ENCODE measurements at places on chromosomes 7 and 10.
A peak's percentile ranks its signal among the peaks of the same experiment; 100 is the strongest.

GRCh38 chr10:115710136-115710535 is 562.9 kb downstream of the GFRA1 start:
- DNase-seq: no peak

DNA sequence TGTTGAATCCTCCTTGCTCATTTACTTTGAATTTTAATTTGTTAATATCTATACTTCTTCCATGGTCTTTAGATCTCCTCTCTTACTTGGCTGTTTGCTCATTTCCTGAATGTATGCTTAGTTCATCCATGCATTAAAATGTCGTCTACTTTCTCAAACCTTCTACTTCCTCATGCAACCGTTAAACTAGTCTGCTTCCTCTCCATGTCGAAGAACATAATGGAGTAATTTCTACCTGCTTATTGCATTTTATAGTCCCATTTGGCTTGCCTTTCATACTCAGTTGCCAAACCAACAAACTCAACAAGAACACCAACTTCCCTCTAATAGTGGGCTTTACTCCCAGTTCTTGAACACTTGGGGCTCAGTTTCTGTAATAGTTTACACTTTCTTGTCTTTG is 43.8 kb upstream of the SEMA3D start:
- no peak for DNase-seq

DNA sequence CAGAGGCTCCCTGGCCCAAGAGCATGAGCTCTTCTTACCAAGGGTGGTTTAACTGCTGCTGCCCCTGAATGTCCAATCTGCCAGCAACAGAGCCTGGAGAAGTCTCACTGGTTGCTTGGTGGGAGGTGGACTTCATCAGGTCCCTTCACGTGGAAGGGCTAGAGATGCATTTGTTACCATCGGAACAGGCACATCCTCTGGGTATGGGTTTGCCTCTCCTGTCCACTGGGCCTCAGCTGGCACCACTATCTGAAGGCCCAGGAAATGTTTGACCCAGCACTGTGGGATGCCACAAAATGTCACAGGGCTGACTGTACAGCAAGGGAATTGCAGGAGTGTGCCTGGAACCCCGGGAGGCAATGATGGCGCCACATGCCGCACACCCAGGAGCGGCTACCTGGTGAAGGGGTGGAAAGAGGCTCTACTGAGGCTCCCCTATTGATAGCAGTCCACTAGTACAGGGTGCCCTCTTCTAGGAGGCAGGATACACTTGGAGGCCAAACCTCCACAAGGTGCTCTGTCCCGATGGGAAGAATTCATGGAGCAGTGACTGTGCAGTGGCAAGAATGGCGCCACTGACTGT is 603.1 kb upstream of the MGMT start:
- DNase-seq: no peak

GRCh38 chr10:35643151-35644049 is 1.3 kb upstream of the FZD8 start:
- DNase-seq: no peak

DNA sequence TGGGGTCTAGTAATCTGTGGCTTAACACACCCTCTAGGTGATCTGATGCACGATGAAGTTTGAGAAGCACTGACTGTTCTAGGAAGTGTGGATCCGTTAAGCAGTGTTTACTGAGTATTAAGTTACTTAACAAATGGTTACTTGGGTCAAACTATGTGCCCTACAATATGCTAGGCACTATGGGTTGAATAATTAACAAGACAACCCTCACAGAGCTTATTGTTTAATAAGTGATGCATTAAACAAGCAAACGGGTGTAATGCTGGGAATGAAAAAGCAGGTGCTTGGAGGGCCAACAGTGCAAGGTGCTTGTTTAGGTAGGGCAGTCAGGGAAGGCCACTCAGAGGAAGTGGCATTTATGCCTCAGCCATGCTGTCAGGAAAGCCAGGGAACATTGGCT is 378.0 kb upstream of the PODXL start:
- DNase-seq: no peak

- DNase-seq: no peak
These were observed 148.2 kb upstream of the WNT16 start for GRCh38 chr7:121180436-121181063.

- DNase-seq: no peak
These were observed 147.3 kb upstream of the PDE1C start for GRCh38 chr7:32217341-32218153.

DNA sequence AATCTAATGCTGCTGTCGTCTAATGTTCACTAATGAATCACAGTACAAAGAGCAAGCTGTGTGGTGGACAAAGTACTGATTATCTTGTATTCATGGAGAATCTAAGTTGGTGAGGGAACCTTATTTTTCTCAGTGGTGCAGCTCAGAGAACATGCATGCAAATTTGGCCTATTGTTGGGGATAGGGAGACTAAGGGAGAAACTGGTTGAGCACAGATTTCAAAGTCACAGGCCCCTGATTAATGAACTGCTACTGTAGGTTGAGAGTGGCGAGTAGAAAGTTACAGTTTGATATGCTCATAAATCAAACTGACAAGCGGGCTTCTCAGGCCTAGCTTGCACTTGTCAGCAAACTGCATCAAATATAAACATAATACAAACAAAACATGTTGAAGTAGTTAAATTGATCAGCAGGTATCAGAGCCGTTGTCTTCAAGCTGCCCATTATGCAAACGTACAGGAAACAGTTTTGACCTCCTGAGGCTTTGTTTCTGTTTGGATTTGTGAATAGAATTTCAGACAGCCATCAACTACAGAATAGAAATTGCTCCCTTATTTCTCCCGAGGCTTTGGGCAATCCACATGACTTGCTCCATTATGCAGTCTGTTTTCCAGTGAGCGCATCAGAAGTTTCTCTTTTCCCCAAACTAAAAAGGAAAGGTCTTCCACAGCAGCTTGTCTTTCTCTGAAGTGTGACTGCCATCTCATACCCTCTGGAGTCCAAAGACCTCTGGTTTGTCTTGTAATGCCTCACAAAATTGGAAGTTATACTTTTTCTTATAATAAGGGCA is 215.8 kb downstream of the FOXP2 start:
- no peak for DNase-seq

DNA sequence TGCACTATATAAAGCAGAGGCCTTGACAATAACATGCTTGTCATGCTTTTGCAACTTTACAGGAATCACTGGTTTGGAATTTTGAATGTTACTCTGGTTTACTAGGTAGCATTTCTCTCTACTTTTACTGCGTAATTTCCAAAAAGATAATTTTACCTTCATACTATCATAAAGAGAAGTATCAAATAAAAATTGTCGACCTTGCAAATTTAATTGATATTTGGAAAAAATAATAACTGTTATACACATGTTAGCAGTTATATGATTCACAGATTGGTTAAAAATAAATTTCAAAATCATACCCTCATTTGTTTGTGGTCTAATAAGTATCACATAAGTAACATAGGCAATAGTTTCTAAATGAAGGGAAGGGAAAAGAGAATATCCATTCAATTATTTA is 228.5 kb upstream of the CACNA2D1 start:
- DNase-seq: no peak

DNA sequence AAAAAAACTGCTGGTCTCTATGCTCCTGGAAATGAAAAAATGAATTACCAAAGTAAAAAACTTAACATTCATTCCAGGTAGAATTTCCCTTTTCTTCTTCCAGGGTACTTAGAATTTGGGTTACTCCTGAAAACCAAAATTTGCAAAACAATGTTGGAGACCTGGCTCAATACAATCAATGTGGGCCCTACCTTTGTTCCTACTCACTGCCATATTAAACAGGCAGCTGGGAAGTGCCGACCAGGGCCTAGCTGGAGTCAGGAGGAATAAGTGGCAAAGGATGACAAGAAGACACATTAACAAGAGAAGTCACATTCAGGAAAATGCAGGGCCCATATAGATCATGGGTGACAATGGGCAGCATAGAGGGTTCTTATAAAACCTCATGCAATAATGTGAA is 6.4 kb upstream of the AGK start:
- no peak for DNase-seq

DNA sequence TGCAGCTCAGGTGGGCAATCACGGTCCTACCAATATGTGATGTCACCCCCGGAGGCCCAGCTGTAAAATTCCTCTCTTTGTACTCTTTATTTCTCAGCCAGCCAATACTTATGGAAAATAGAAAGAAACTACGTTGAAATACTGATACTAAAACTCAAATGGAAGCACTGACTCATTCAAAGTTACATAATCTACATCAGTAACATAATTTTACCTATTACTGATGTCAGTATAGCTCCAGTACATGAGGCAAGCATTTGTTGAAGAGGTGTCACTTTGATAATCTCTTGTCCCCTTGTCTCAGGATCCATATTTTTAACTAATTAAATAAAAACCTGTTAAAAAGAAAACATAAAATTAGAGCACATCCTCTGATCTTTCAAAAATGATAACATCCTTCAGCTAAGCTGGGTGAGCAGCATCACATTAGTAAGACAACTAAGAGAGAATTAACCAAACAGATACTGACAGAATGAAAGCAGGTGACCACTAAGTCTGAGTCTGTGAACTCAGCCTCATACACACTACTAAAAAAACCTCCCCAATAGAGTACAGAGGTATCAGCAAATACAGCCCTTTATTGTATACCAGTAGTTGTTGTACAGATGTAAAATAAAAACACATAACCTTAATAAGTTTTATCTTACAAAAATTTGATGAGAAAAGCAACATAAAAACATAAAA is 17.6 kb downstream of the SLC25A40 start:
- no peak for DNase-seq

DNA sequence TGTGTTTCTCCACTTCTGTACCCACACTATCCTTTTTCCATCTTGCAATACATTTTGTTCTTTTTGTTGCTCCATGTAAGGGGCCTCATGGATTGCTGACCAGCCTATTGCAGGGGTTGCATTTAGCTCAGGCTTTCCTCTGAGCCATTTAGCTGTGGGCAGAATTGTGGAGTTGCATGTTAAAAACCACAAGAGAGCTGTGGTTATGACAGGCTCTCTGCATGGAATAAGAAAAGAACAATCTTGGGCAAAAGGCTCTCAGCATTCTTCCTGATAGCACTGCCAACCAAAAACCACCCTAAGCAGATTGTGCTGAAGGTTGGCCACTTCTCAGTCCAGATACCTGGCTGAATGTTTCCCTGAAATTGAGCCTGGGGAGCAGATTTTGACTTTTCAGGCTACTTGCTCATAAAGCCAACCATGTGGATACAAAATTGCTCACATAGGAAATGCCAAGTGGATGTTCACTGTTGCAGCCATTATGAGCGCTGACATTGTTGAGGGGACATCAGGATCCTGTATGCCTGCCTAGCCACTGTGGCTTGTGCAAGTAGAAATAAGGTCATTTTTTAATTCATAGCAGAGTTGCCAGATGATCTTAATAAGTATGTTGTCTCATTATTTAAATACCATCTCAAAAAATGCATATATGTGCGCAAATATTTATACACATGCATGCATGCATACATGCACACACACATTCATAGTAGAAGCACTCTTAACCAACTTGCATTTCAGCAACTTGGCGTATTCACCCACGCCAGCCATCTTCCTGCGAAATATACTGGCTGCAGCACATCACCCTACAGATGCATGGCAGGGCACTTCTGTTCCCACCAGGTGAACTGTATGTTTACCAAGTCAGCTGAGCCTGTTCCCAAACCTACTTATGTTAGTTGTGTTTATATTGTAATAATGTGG is 695.4 kb downstream of the LRMDA start:
- DNase-seq: no peak

- DNase-seq: no peak
These were observed 9.1 kb downstream of the C10orf90 start for GRCh38 chr10:126661356-126661755.

- peak; percentile 75 for DNase-seq
These were observed 10.5 kb upstream of the MTPAP start for GRCh38 chr10:30359373-30360206.

- no peak for DNase-seq
These were observed 274.1 kb downstream of the ZEB1 start for GRCh38 chr10:31593124-31593523.

DNA sequence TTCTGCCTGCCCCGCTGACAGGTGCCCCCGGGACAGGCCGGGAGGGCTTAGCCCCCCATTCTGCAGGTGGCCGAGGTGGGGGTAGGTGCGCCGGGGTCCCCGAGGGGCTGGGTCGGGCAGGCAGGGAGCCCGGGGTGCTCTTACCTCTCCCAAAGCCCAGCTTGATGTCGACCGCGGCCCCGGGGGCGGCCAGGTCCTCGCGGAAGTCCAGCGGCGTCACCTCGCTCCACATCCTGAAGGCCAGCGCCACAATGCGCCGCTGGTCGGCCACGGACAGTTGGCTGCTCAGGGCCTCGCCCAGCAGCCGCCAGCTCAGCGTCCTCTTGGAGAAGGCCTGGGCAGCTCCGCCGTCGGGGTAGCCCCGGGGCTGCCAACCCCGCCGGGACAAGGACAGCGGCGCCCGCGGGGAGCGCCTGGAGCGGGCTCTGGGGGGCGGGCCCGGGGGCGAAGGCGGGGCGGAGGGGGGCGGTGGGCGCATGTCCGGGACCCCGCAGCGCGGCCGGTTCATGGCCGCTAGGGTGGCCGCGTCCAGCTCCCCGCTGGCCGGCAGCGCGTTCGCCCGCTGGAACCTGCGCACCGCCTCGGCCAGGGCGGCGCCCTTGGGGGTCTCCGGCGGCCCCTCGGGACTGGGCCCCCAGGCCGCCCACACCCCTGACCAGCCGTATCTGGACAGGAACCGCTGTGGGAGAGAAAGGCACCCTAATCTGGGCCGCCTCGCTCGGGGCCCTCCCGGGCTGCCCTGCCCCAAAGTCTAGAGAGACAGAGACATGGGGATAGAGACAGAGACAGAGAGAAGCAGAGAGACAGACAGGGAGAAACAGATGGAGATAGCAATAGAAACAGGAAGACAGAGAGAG is 1.7 kb downstream of the MMP21 start:
- DNase-seq: no peak
